Sciatic nerve (tissue), 2 donors: ENCODE measurements at places on chromosomes 12 and 14.

GRCh38 chr12:62799126-62799736 is 135.7 kb downstream of the PPM1H start:
- DNase-seq = peak; percentile 73

DNA sequence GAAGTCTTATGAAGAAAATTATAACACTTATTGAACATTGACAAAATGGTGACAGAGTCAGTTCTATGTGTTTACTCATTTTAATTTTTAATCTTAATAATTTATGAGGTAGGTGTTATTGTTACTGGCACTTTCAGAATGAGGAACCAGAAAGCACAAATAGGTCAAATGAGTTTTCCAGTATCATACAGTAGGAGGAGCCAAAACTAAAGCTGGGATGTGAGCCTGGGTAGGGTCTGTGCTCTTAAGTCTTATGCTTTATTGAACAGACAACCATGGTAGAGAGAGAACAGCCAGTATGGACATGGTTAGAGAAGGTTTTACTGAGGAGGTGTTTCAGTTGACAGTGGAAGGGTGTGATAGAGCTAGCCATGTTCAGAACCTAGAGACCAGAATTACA is 775.7 kb downstream of the TMTC2 start:
- DNase-seq = no peak

DNA sequence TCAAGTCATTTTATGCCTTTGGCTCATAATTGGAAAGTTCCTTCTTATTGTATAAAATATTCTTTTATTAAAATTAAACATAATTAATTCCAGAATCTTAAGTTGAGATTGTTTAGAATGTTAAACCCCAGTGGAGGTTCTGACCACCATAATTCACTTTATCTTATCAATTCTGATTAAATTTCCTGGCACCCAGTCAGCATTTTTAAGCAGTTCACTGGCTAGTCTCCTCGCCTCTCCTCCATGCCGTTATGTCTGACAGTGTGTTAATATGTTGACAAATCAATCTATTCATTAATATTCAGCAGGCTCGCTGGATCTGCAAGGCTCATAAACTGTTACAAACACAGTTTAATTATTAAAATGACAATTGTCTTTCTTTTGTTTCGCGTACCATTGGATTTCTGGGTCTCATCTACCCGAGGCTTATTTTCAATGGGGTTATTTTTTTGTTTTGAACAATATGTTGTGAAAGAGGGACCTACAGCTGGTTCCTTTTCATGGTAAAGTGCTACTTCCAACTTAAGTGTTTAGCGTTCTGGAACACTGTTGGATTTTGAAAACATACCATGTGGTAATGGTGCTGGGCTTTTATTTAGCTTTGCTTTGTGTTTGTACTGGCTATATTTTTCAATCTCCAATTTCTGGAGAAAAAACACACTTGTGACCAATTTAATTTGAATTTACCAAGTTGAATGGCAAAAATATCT is 339.7 kb downstream of the PRKD1 start:
- no peak for DNase-seq

GRCh38 chr12:57127101-57127725 is 1.1 kb upstream of the LRP1 start:
- peak; percentile 84 for DNase-seq

GRCh38 chr12:13428538-13429265 is 232.2 kb downstream of the EMP1 start:
- DNase-seq = no peak

DNA sequence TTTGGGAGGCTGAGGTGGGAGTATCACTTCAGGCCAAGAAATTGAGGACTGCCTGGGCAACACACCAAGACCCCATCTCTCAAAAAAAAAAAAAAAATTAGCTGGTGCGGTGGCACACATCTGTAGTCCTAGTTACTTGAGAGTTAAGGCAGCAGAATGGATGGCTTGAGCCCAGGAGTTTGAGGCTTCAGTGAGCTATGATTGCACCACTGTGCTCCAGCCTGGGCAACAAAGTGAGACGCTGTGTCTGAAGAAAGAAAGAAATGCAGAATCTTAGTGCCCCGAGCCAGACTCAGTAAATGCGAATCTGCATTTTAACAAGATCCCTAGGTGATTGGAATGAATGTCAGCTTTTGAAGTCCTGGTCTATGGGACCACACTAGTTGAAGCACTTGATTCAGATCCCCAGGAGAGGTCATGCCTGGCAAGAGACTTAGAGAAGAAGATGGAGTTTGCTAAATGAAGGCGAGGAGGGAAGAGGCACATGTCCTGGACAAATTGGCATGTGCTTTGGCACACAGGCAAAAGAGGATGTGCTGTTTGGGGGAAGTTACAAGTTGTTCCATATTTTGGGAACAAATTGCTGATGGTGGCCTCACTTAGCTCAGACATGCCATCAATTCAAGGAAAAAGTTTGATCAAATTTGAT is 56.6 kb downstream of the DRAM1 start:
- DNase-seq = no peak

DNA sequence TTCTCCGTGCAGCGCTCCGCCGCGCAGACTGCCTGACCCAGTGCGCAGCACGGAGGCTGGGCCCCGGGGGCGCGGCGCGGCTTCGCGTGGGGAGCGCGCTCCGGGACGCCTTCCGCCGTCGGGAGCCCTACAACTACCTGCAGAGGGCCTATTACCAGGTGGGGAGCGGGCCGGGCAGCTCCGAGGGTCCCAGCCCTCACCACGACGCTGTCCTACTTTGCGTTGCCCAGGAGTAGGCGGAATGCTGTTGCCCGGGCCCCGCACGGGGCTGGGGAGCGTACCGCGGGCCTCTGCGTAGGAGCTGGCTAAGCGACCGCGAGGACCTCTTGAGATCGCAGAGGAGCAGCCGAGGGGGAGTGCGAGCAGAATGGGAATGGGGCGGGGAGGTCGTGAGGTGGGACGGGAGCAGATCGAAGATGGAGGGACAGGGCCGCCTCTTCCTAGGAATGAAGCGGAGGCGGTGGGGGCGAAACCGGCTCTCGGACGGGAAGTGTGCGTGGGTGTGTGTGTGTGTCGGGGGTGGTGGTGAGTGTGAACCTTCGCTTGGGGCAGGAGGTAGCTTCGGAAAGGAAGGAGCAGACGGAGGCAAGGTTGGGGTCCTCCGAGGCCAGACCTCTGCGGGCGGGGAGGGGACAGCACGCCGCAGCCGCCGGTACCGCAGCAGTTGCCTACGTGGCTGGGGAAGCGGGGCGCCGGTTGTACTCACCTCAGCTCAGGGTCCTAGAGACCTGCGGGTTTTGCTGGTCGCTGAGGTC is 751 bp downstream of the P3H3 start:
- DNase-seq = no peak

- no peak for DNase-seq
These were observed 34.4 kb downstream of the CDK17 start for GRCh38 chr12:96365604-96366380.

DNA sequence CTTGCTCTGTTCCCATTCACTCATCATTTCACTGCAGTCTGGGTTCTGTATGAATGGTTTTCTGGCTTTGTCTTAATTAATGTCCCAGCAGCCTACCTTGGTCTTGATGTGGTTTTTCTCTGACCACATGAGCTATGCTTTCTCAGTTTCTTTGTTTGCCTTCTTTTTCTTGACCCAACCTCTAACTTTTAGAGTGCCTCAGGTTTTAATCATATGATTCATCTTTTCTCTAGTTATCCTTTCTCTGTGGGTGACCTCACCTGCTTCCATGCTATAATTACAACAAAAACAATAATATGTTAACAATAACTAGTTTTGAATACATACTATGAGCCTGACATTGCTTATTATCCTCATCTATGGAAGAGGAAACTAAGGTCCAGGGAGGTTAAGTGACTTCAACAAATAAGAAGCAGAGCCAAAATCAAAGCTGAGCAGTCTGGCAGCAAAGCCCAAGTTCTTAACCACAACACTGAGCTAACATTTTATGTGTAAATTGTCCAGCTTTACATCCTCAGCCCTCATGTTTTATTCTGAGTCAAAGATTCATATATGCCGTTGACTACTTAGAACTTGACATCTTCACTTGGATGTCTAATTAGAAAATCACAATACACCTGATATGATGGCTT is 4.7 kb upstream of the EPYC start:
- no peak for DNase-seq

GRCh38 chr14:38199739-38200138 is 8.0 kb upstream of the SSTR1 start:
- DNase-seq = no peak

GRCh38 chr14:88617479-88617878 is 54.6 kb downstream of the ZC3H14 start:
- DNase-seq = no peak

DNA sequence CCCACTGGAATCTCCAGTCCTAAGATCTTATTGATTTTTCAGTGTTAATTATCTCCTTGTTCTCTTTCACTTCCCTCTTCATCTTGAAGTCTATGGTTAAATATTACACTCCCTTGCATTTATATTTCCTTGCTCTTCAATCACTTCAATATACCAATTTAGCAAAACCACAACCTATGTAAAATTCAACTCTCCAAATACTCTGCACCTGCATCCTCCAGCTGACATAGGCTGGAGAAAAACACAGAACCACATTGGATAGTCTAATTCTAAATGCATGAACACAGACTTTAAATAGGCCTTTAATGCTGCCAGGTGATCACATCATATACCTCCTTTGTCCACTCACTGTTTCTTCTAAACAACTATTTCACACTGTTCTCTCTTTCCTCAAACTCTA is 253.8 kb upstream of the GARIN6 start:
- no peak for DNase-seq

GRCh38 chr12:62259631-62259992 is 592 bp upstream of the USP15 start:
- DNase-seq = no peak

- DNase-seq = no peak
These were observed 27.4 kb downstream of the RAB35 start for GRCh38 chr12:120089105-120089504.

GRCh38 chr12:110079477-110080400 is 31.4 kb upstream of the C12orf76 start:
- peak; percentile 77 for DNase-seq

DNA sequence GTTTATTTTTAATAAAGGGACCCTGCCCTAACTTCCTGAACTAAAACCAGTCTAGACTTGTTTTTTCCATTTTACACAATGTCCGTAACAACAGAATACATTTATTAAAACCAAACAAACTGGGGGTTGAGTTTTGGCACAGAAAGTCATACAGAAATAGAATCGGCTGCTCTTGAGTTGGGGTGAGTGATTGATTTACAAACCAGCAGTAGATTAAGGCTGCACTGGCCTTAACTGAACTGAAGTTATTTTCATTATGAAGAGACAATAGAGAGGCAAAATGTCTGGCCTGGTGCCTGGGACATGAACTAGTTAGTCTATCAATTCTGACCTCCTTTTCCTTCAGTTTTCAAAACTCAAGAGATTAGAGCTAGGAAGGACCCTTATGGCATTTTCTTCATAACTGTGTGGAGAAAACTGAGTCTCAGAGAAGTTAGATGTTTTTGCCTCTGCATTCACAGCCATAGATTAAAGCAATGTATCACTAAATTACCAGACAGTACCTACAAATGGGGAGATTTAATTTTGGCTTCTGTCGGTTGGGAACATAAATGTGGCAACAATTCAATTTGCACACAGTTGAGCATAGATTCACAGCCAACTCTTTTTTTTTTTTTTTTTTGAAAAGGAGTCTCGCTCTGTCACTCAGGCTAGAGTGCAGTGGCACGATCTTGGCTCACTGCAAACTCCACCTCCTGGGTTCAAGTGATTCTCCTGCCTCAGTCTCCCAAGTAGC is 19.8 kb upstream of the MGP start:
- DNase-seq = no peak
